ENCODE measurements at places on chromosomes 2 and 18. TPM values are rescaled to one million over a fixed set of nuclear protein-coding genes. Genes with fewer than 3 reads are reported as not detected.
A peak's percentile ranks its signal among the peaks of the same experiment; 100 is the strongest.

DNA sequence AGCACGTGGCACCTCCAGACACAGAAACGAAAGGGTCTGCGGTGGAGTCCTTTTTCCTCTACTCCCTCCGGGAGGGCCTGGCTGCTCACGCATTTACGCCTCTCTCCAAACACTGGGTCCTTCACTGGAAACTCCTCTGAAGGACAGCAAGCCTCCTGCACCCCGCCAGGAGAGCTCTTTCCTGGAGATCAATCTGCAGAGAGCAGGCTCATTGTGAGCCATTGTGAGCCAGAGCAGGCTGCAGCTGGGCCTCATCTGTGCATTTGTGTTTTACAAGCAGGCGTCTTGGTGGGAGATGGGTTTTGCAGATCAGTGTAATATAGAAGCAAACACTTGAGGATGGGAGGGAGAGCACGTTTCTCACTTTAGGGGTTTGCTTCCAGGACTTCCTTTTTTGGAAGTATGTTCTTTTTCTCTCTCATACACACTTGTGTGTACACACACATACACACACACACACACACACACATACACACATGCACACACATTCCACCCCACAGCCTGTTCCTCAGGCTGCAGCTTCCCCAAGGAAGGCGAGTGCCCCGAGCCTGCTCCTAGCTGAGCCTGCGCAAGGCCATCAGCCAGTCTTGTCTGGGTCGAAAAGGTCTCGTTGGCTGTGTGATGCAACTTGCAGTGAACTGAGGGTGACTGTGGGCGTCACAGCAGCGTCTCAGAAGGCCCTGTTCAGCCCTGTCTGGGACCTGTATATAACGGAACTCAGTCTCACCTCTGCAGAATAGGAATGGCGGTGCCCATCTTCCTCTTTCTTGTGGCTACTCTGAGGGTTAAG is 163.5 kb downstream of the GLI2 start:
- DNase-seq = no peak

DNA sequence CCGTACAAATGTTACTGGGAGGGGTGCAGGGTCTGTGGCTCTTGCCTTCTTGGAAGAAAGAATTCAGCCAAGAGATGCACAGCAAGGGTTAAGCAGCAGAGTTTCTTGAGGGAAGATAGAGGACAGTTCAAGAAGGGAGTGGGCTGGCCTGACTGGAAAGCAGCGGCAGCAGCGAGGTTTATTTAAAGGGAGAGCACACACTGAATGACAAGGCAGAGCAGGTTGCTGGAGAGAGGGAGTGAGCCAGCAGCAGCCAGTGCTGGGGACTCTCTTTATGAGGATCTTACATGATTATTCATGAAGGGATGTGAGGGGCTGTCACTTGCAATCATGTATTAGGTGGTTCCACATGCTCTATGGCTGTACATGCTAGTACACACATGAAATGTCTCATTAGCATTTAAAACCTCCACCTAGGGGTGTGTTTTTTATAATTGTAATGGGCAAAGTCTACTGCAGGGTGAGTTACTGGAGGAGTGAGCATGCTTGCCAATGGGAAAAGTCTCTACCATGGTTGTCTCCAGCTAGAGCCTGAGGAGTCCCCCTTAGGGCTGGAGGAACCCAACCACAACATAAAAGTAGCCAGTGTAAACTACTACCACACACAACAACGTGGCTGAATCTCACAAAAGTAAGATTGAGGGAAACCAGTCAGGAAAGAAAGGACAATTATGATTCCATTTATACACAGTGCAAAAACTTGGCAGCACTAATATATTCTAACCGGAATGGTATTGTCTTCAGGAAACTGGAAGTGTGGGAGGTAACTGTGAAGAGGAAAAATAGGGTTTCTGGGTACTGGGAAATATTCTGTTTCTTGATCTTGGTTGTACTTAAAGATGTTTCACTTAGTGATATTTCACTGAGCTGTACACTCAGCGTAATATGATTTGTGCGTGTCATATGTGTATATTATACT is 87.6 kb upstream of the FAM110C start:
- no peak for DNase-seq

DNA sequence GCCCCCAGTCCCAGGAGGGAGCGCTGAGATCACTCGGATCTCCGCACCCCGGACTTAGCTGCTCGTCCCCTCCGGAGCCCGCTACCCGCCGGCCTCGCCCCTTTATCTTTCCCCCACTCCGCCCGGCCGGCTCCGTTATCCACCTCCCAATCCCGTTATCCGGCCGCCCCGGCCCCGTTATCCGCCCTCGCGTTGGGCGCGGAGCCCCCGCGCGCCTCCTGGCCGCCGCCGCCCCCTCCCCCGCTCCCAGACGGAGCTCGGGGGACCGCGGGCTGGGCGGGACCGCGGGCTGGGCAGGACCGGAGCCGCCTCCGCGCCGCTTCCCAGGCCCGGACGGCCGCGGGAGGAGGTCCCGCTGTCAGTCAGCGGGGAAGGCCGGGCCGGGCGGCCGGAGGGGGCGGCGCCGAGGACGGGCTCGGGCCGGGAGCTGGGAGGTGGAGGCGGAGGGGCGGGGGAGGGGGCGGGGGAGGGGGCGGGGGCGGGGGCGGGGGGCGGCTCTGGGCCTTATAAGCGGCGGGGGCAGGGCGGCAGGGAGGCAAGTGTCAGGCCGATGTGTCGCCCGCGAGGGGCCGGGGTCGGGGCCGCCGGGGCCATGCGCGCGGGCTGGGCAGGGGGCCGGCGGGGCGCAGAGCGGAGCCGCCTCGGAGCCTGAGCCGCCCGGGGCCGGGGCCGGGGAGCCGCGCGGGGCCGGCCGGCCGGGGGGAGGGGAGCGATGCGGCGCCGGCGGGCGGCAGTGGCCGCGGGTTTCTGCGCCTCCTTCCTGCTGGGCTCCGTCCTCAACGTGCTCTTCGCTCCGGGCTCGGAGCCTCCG is at the start of gene PKDCC:
Gene PKDCC (plus strand): TSS at position 534 of the 811 bp plus-strand sequence. CDS start 179 bp downstream, at position 713.
- DNase-seq = peak; percentile 90

DNA sequence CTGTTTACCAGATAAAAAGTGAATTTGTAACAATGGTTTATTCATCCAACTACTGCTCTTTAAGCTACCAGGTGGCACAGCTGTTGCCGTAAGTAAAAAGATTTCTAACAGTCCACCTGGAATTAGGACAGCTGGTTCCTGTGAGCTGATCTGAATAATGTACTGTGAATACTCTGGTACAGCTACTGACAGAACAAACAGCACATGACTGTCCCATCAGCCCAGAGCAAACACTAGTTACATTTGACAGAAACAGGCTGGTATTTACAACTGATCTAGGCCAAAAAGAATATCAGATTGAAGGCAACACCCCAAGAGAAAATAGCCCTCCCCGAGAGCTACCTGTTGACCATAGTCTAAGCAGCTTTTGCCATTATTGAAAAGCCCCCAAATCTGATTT is 840.4 kb downstream of the CPS1 start:
- no peak for DNase-seq

Gene SLC19A3
- 11.6 TPM for polyA plus RNA-seq

GRCh38 chr2:109065391-109065734 is 63.6 kb upstream of the SH3RF3 start:
- no peak for DNase-seq

GRCh38 chr2:141103216-141103615 is 1027.6 kb downstream of the LRP1B start:
- no peak for DNase-seq

Gene RESP18
- polyA plus RNA-seq = not detected

DNA sequence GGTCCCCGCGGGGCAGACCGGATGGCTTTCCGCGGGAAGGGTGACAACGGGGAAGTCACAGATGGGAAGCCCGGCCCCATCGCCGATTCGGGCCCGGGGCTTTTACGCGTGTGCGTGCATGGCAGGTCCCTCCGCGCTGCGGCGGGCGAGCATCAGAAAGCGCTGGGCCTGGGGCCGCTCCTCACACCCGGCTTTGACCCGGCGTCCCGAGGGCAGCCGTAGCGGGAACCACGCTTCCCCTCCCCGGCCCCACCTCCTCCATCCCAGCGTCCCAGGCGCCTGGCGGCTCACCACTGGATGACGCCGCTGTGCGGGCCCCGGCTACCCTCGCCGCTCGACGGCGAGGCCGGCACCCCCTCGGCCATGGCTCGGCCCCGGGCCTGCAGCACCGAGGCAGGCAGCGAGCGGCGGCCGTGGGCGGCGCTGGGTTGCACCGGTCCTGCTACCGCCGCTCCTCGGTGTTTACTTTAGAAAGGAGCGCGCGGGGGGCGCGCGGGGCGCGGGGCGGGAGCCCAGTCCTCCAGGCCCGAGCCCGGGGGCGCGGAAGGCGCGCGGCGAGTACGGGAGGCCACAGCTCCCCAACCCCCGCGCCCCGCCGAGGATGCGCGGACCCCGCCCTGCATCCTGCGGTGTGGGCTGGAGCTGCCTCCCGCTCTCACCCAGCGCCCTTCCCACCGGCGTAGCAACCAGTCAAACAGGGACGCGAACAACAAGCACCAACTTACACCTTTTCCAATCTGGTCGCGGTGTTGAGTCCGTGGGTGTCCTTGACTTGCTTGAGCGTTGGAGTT is 806 bp downstream of the RFX8 start:
- peak; percentile 29 for DNase-seq

DNA sequence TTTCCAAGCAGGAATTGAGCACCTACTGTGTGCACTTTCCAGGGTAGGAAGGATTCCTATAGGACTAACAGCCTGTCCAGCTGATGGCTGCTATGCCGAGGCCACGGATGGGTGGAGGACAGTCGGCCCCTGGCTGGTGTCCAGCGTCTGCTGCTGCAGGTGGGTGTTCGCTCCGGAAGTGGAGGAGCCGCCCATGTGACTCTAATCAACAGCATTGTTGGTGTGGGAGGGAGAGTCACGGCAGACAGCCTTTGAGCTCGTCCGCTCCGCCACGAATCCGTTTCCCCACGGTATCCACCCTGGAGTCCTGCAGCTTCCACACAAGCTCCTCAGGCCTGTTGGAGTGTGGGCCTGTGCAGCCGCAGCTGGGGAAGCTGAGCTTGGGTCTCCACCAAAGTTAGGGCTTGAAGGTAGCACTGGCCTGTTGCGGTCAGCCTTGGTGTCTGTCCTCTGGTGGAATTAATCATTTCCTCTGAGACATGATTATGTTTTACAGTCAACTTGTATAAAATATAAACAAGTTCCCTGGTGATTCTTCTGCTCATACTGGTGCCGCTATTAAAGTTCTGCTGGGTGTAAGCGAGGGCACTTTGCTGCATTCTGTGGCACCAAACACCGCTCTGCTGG is 185.9 kb upstream of the TPO start:
- DNase-seq = peak; percentile 43

DNA sequence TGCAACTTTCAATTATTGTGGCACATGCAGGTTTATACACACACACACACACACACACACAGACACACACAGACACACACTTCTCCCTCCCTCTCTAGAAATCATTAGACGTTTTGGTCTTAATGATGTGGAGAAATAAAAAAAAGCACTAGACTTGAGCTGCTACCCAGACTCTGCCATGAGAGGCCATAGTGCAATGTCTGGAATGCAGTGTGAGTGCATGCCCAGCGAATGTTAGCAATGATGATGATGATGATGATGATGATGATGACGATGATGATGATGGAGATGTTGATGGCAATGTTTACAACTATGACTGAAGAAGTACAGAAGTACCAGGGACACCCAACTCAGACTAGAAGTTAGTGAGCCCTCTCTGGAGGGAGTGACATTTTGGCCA is 23.8 kb upstream of the KLHL29 start:
- DNase-seq = no peak

- no peak for DNase-seq
These were observed 837.4 kb upstream of the ID2 start for GRCh38 chr2:7844414-7844965.

DNA sequence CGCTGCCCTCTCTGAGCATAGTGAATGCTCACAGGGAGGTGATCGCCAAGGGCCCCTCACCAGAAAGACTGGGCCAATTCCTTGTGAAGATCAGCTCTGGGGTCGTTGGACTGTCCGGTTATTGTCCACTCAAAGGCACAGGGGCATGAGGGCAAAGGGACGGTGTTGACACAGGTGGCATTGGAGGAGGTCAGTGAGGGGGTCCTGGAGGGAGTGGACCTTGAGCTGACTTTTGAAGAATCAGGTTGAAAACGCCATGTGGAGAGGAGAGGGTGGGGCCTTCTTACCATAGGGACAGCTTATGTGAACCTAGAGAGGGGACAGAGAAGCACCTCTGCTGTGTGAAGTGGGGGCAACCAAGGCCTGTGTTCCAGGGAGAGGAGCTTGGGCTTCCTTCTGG is 131.5 kb downstream of the TFCP2L1 start:
- no peak for DNase-seq

DNA sequence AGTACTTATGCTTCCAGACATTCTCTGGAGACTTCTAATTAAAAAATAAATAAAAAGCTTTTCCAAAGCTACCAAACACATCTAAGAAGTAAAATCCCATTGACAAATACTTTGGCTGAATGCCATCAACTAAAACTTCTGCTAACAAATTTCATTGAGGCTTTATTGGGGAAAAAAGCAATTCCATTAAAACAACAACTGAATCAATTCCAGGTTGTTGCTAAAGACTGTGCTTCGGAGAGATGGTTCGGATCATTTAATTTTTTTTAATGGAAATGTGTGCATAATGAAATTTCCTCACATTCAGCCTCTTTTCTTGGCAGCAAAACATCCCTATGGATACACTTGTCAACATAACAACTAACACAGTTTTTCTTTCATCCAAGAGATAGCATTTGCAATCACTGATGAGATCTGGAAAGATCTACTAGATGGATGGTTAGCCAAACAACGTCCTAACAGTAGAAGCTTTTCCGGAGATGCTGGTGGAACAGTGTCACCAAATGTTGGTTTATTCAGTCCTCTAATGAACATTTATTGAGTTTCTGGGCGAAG is 446.1 kb upstream of the FAM98A start:
- no peak for DNase-seq

DNA sequence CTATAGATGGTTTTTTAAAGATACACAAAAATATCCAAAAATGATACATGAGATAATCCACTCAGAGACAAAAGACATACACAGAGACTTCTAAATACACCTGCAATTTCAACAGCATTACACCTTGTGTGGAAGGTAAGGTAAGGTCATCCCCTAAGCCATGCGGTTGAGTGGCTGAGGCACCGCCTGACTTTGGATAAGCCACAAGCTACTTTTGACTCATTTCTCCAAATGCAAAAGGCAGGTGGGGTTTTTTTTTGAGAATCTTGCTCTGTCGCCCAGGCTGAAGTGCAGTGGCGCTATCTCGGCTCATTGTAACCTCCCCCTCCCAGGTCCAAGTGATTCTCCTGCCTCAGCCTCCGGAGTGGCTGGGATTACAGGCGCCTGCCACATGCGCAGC is 13.1 kb downstream of the AP1S3 start:
- no peak for DNase-seq

Measured in renal pelvis (tissue), 12 donors.